ENCODE measurements at places on chromosomes 1 and 21.
A peak's percentile ranks its signal among the peaks of the same experiment; 100 is the strongest.

GRCh38 chr1:201475130-201475529, 6.1 kb upstream of the PHLDA3 start:
- no peak for DNase-seq

GRCh38 chr1:217105437-217105836, 382.2 kb upstream of the ESRRG start:
- DNase-seq, result no peak

DNA sequence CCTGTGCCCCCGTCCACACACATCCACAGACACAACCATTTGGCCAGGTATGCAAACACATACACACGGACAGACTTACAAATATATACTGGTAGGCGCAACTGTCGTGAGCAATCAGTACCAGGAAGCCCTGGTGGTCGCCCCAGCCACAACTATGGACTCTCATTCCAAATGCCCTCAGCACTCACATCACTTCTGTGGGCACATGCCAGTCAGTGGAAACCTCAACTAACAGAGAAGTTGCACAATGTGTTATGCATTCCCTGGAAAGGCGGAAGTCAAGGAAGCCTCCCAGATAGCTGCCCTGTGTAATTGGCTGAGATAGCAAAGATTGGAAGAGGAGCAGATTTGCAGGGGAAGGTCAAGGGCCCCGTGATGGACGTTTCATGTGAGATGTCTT, 1.4 kb upstream of the HEYL start:
- DNase-seq, result no peak

- DNase-seq, result no peak
Measured at GRCh38 chr1:155170101-155170785, 2.9 kb downstream of the KRTCAP2 start.

DNA sequence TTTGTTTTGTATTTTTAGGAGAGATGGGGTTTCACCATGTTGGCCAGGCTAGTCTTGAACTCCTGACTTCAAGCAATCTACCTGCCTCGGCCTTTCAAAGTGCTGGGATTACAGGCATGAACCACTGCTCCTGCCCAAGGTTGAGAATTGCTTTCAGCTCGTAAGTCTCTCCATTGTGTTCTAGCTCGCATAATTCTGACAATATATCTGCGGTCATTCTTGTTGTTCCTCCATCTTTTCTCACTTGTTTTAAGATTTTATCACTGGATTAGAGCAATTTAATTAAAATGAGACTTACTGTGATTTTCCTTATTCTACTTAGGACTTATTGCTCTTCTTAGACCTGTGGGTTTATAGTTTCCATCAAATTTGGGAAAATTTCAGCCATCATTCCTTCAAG, 102.9 kb downstream of the AHCTF1 start:
- DNase-seq, result no peak

- DNase-seq, result no peak
Measured at GRCh38 chr1:93483606-93484005, 35.7 kb downstream of the FNBP1L start.

DNA sequence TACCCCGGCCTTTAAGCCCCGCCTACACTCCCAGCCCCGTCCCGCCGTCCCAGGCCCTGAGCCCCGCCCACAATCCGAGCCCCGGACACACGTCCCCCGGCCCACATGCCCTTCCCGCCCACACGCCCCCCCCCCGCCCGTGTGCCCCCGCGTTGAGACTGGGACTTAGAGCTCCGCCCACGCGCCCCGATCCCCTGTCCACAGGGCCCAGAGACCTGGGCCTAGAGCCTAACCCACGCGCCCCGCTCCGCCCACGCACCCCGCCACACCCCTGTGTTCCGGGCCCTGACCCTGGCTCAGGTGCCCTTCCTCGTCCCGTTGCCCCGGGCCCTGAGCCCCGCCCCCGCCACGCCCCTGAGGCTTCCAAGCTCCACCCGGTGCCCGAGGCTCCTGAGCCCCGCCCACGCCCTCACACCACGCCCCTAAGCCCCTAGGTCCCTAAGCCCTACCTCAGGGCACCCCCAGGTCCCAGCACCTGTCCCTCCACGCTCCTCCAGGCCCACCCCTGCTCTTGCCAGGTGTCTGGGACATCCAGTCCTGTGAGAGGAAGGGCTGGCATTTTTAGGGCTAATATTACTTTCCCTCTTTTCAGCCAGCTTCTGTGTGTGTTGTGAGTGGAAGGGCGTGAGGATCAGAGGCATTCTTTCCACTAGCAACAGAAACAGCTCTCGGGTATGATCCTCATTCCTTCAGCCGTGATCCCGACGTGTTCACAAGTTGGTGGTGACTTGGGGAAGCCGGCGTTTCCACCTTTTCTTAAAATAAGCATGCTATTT, 552 bp upstream of the GPR157 start:
- peak; percentile 83 for DNase-seq

GRCh38 chr1:216422821-216423520, at the start of gene USH2A:
TSS of gene USH2A (minus strand) at chr1:216423448. CDS start at chr1:216422336, 1,112 bp downstream.
- DNase-seq, result no peak

- no peak for DNase-seq
Measured at GRCh38 chr1:229642970-229643369, 16.9 kb downstream of the URB2 start.

DNA sequence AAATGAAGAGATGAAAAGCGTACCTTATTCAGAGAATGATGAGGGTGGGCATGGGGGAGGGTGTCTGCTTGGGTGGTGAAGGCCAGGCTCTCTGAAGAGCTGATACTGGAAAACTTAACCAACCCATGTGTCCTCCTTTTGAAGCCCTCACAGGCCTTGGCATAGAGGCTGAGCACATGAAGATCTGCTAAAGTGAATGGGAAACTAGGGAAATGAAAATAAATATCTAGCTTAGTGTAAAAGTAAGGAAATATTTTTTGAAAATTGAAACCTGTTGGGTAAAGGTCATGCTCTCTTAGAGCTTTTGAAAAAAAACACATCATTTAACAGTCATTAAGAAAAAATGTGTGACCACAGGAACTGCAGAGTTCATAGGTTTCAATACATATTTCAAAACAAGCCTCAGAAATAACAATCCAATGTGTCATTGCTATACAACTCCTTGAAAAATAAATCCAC, 40.5 kb upstream of the RALGPS2 start:
- no peak for DNase-seq

GRCh38 chr1:226737819-226738420, 1.2 kb downstream of the ITPKB start:
- peak; percentile 73 for DNase-seq

GRCh38 chr1:55314740-55315139, 99.6 kb upstream of the USP24 start:
- DNase-seq, result no peak
